ENCODE measurements at places on chromosomes 6 and 20.

DNA sequence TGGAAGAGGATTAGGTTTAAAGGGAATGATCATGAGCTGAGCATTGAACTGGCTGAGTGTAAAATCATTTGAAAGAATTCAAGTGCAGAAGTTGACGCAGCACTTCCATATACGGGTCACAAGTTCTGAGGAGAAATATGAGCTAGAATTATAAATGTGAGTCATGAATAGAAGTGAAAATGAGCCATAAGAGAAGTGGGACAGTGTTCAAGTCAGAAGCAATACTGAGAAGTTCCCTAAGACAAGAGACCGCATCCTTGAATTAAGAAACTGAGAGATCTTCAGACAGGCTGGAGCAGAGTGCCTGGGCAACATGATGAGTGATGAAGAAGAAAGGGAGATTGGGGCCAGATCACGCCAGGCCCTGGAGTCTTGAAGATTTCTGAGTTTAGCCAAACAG, 209.7 kb downstream of the TBX18 start:
- DNase-seq, result no peak

GRCh38 chr6:169406034-169406433, 152.4 kb upstream of the THBS2 start:
- no peak for DNase-seq

DNA sequence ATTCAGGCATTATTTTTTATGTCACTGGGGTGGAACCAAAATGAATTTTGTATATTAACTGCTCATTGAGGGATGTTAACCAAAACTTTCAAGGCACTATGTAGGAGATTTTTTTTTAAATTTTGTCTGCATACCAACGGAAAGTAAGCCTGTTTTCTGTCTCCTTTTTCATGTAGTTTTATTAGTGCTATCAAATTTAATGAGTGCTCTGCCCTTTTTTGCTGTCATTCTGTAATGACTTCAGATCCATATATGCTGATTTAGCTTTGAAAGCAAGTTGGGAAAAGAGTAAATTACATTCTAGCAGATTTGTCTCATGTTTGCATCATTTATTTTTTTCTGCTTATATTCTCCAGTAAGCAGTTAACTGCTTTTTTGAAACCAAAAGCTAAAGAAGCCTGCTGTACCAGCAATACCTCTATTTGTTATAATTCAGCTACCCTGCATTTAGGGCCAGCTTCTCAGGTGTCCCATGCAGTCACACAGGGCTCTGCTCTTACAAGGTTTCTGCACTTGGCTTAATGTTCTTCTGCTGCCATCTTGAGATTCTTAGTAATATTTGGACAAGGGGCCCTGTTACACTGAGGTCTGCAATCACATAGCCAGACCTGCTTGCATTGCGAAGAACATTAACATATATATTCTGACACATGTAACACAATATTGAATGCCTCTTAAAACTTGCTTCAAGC, 429.0 kb downstream of the UTRN start:
- DNase-seq, result no peak

- no peak for DNase-seq
Measured at GRCh38 chr20:49661560-49662329, 51.9 kb downstream of the B4GALT5 start.

- no peak for DNase-seq
Measured at GRCh38 chr6:35043381-35044130, 97.6 kb downstream of the TCP11 start.

- DNase-seq, result no peak
Measured at GRCh38 chr6:72246926-72247325, 360.6 kb downstream of the RIMS1 start.

GRCh38 chr20:47417245-47418068, 61.0 kb upstream of the ZMYND8 start:
- no peak for DNase-seq

DNA sequence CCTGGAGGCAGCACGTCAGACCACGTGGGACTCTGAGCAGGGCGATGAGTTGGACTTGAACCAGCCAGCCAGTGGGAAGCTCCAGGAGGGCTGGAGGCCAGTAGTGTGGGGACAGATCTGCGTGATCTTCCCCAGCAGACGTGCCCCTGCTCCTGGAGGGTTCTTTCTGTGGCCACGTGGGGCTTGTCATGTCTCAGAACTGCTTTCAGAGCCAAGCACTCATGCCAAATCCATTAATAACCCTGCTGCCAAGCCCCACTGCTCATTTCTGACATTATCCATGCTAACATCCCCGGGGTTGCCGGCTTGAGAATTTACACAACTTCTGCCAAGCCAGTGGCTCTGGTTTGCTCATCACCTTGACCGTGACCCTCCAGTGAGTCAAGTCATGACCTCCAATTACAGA, 38.3 kb downstream of the SIRPA start:
- DNase-seq, result no peak

GRCh38 chr6:118528129-118528528, 20.0 kb upstream of the PLN start:
- no peak for DNase-seq

DNA sequence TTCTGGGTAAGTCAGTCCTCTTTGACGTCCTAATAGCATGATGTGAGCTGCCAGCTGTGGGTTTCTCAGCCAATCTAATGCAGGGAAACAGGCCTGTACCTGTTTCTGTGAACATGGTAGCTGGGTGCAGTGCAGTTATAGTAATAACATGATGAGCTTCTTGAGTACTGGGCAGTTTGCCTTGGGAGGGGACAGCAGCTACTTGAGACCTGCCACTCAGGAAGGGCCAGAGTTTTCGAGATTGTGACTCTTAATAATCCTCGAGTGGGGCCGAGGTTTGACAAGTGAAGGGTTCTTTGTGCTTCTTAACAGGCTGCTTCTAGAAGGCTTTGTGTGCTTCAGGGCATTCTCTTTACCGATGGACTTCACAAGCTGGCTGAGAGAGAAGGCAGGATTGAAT, 180.1 kb downstream of the JARID2 start:
- DNase-seq, result no peak

GRCh38 chr6:67680297-67680932, 954.7 kb upstream of the ADGRB3 start:
- no peak for DNase-seq

DNA sequence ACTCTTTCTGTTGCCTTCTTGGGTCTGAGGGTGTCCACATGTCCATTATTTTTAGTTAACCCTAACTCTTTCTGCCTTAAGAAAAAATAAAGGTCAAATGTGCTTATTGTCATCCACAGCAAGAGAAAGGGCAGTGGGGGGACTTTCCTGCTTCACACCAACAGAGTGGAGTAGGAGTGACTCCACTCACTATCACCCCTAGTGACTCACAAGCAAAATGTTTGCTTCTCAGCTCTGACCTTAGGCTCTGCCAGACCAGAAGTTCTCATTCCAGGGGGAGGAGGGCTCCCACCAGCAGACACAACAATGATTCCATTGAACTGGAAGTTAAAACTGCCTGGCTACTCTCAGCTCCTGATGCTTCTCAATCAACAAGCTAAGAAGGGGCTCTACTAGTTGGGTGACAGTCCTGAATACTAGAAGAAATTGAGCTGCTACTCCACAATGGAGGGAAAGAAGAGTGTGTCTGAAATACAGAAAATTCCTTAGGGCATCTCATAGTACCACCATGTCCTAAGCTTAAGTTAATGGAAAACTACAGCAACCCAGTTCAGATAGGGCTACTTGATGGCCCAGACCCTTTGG, 83.9 kb upstream of the AFDN start:
- DNase-seq, result no peak

DNA sequence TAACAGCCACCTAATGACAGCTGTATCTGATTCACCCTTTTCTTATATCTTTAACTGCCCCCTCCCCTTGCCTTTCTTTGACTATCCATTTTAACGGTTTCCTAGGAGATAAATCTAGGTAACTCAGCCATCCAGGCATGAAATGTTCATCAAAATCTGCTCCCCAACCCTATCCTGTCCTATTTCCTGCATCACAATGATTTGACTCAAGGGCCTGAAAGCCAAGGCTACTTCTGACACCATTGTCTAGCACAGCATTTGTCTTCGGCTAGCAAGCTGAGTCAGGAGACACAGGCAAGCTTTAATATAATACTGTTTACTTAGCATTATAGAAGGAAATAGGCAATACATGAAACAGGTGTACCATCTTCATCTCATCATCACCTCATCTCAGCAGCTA, 31.6 kb upstream of the MANEA start:
- DNase-seq, result peak; percentile 51

All from NCI-H1436 (cell line).